ENCODE measurements at places on chromosomes 13 and 19.

DNA sequence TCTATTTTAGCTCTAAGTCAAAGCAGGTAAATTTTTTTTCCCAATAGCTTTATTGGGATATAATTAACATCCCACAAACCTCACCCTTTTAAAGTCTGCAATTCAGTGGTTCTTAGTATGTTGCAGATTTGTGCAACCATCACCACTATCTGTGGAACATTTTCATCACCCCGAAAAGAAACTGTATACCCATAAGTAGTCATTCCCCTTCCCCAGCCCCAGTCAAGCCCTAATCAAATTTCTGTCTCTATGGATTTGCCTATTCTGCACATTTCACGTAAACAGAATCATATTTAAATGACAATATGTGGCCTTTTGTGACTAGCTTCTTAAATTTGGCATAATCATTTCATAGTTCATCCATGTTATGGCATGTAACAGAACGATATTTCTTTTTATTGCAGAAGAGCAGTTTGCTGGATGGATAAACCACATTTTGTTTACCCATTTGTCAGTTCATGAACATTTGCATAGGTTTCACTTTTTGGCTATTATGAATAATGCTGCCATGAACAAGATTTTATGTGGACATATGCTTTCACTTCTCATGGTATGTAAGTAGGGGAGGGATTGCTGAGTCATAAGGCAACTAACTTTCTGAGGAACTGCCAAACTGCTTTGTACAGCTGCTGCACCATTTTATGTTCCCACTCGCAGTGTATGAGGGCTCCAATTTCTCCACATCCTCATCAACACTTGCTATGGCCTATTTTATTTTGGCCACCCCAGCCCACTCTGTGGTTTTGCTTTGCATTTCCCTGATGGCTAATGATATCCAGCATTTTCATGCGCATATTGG is 10.9 kb downstream of the SLC46A3 start:
- DNase-seq: no peak

DNA sequence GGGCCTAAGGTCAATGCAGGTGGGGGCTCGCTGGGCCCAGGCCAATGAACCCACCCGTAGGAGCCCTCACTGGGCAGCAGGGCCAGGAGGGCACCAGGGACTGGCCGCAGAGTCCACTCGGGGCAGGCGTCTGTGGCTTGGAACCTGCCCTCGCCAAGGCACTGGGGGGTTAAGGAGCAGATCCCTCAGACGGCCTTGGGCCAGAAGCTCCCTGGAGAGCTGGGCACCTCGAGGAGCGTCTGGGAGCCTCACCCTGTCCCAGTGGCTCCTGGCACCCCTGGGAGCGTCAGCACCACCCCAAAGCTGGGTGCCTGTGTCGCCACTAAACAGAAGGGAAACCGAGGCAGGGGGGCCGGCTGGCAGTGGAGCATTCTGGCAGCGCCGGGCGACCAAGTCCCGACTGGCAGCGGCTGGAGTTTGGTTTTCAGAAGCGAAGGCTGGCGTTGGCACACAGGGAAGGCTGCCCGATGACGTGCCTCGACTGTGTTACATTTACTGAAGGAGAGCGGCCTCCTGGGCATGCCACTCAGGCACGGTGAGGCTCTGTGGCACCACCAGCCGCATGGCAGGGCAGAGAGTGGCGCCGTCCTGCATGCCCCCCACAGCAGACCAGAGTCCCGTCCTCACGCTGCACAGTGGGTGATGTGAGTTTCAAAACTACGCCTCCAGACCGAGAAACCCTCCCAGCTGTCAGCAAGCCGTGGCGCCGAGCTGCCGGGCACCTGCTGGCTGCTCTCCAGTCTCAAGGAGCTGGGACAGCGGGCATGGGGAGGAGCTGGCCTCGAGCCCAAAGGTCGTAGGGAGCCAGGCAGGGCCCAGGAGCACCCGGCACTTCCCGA is 9.2 kb upstream of the MEX3D start:
- DNase-seq: peak; percentile 76

- DNase-seq: no peak
Observed at GRCh38 chr13:40233731-40234195, 432.7 kb downstream of the FOXO1 start.

DNA sequence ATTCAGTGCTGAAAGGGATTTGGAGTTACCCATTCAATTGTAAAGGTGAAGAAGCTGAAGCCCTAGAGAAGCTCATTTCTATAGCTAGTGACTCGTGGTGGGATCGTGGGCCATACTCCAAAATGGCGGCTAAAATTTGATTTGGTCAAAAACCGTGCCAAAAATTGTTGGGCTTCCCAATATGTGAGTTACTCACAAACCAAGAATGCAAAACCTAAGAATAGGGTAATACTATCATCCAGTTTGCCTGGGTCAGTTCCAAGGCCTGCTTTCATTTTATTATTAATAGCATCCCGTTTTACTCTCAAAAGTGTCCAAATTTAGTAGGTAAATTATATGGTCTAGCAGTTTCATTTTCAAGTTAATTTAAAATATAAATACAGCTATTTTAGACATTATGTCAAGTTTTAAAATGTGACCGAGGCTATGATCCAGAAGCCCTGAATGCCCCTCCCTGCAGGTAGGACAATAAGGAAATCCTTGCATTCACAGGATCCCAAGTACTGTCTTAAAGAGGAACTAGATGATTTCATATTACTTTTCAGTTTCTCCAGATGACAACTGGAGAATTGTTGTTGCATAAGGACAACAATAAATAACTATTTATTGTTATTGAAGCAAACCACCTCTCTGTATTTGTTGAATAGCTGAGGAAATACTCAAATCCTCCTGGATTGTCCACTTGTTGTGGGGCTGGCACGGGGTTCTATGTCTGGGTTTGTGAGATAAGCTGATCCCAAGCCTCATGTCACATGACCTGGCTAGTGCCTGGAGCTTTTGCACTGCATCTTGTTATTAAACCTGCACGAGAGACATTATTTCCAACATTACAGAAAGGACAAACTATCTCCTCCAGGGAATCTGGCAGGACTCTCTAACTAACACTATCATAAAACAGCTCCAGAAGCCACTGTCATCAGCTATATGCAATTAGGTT is 11.6 kb upstream of the RAP2A start:
- DNase-seq: no peak

- DNase-seq: no peak
Observed at GRCh38 chr13:30711375-30711774, 24.0 kb upstream of the ALOX5AP start.

DNA sequence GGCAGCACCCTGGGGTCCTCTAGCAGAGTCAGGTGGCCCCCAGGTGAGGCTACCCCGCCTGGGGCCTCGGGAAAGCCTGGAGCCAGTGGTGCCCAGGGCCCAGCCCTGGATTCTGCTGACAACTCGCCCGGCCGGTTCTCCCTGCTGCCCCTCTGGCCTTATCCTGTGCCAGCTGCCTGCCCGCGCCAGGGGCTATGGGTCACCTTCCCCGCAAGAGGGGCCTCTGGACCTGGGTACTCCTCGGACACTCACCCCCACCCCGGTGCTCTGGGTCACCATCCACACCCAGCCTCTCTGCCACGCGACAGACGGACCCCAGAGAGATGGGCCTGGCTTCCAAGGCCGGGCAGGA is 24.0 kb downstream of the ZBTB7A start:
- no peak for DNase-seq

DNA sequence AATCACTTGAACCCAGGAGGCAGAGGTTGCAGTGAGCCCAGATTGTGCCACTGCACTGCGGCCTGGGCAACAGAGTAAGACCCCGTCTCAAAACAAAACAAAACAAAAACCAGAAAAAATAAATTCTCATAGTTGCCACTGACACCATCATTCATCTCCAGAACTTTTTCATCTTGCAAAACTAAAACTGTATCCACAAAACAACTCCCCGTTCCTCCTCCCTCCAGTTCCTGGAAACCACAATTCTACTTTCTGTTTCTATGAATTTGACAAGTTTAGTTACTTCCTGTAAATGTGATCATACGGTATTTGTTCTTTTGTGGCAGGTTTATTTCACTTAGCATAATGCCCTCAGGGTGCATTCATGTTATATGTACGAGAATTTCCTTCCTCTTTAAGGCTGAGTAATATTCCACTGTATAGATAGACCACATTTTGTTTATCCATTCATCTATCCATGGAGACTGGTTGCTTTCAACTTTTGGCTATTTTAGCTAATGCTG is 13.2 kb upstream of the ADGRE5 start:
- no peak for DNase-seq

GRCh38 chr13:62320129-62321108 is 904.8 kb upstream of the PCDH20 start:
- DNase-seq: peak; percentile 0

DNA sequence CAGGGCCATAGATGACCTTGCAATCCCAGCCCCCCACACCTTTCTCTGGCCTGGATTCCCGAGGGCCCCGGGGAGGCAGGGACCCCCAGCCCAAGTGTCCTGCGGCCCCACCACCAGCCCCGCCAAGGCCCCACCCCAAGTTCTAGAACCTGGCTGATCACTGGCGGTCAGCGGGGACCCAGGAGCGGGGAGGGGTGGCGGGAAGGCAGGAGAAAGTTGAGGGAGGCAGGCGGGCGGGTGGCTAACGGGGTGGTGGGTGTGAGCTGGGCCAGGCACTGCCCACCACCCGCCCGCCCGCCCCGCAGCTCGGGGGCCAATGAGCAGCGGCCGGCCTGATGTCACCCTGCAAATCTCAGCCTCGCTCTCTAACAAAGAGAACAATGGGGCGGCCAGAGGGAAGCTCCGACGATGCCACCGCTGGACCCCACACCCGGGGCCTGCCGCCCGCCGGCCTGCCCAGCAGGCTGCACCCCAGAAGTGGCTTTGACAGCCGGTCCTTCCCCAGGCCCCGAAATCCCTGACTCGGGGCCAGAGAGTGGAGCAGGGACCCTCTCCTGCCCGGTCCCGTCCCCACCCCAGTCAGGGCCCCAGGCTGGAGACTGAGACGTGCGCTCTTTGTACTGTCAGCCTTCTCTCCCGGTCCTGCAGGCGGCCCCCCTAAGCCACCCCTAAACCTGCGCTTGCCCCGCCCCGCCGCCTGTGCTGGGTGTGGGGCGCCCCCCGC is 1.6 kb downstream of the MEX3D start:
- DNase-seq: no peak

DNA sequence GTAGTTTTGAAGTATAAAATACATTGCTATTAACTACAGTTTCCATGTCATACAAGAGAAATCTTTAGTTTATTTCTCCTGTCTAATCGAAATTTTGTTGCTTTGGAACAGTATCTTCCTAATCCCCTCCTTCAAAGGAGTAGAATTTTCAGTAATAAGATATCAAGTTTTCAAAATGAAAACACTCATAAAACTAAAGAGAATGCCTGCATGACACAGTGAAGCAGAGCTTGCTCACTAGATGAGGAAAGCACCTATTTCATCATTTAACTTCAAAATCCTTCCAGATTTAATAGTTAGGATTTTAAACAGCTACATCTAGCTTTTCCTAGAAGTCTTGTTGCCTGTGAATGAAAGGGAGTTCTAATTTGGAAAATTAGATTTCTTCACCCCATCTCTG is 80.8 kb downstream of the TNFSF11 start:
- no peak for DNase-seq

DNA sequence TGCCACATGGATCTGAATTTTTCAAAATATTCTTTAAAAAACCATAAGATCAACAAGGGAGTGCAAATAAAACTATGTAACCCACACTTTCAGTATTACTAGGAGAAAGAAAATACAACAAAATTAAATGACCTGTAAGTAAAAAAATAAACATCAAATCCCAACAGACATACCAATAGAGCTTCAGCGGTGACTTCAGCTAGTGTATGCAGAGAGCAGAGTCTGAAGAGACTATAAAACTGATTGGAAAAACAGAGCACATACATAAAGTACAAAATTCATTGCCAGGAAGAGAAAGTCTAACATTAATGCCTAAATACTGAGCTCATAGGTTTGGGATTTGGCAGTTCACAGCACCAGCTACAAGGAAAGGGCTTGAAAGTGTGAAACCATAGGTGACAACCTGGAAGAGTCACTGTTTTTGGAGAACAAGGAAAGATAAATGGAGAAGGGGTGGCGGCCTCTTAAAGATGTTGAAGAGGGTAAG is 291.1 kb downstream of the LMO7 start:
- DNase-seq: no peak

GRCh38 chr13:46382224-46382623 is 4.8 kb downstream of the RUBCNL start:
- no peak for DNase-seq

- DNase-seq: no peak
Observed at GRCh38 chr19:3931041-3931440, 1.8 kb upstream of the NMRK2 start.
